IMR-90 (cell line): ENCODE measurements at places on chromosomes 7 and 10. TPM values are rescaled to one million over a fixed set of nuclear protein-coding genes. Genes with fewer than 3 reads are reported as not detected.

Gene FIGNL1
- polyA plus RNA-seq = 7.2 and 8.2 TPM in 2 replicates

Gene GATA3
- polyA plus RNA-seq = 0.11 and 0.21 TPM in 2 replicates

Gene BLNK
- polyA plus RNA-seq = not detected in 2 replicates

DNA sequence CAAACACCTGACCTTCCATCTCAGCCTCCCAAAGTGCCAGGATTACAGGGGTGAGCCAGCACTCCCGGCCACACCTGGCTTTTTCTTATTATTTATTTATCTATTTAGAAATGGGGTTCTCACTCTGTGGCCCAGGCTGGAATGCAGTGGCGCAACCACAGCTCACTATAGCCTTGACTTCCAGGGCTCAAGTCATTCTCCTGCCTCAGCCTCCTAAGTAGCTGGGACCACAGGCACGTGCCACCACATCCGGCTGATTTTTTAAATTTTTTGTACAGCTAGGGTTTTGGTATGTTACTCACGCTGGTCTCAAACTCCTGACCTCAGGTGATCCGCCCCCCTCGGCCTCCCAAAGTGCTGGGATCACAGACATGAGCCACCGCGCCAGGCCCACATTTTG lies 56.9 kb upstream of the MYL10 start:
- H3K27ac ChIP-seq = no peak overlapping the region
- H3K4me1 ChIP-seq = peaks cover 9% of the 10 kb centered on the region
- H3K36me3 ChIP-seq = no peaks in the 10 kb centered on the region
- H3K4me3 ChIP-seq = no peak overlapping the region
- H3K27me3 ChIP-seq = no peaks in the 10 kb centered on the region; the same call in 1 of the 2 replicates

Gene PVRIG
- polyA plus RNA-seq = not detected in 2 replicates

- H3K27ac ChIP-seq = no peak overlapping the region
- no peak overlapping the region for H3K4me3 ChIP-seq
- DNase-seq = no peak
Observed at GRCh38 chr10:130934293-130935127, 377.0 kb downstream of the TCERG1L start.

Gene MPP7
- polyA plus RNA-seq = 0.39 and 0.44 TPM in 2 replicates

- no peak overlapping the region for H3K4me3 ChIP-seq
- DNase-seq = no peak
- H3K4me1 ChIP-seq = no peaks in the 10 kb centered on the region
Observed at GRCh38 chr7:132789281-132789680, 213.0 kb upstream of the PLXNA4 start.

GRCh38 chr10:4650582-4650981 lies 175.4 kb upstream of the AKR1E2 start:
- H3K27ac ChIP-seq = peak overlapping the region; percentile 13; the same call in 1 of the 2 replicates
- no peak overlapping the region for H3K4me3 ChIP-seq
- H3K4me1 ChIP-seq = peaks cover 4% of the 10 kb centered on the region; the same call in 1 of the 2 replicates
- no peaks in the 10 kb centered on the region for H3K27me3 ChIP-seq
- peak; percentile 75 for DNase-seq
- no peaks in the 10 kb centered on the region for H3K36me3 ChIP-seq

DNA sequence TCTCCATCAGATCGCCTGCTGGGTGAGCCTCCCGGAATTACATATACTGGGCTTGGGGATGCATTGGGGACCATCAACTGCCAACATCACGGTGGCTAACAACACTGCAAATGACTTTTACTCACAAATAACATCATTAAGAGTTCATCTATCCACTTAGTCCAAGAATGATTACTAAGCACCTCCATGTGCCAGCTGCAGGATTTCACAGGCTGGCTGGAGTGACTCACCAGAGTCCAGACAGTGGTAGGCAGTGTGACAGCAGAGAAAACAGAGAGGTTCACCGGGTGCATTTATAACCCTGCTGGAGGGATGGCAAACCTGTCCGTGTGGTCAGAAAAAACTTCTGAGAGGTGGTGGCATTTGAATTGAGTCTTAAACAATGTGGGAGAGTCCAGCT lies 3.2 kb upstream of the IGFBP3 start:
- H3K4me1 ChIP-seq = peaks cover 10% of the 10 kb centered on the region; the same call in 1 of the 2 replicates
- no peak overlapping the region; the same call in 1 of the 2 replicates for H3K27ac ChIP-seq
- DNase-seq = peak; percentile 76
- no peaks in the 10 kb centered on the region for H3K36me3 ChIP-seq
- no peaks in the 10 kb centered on the region for H3K27me3 ChIP-seq

GRCh38 chr7:19016140-19016539 lies 101.3 kb downstream of the TWIST1 start:
- H3K36me3 ChIP-seq = no peaks in the 10 kb centered on the region
- H3K4me3 ChIP-seq = no peak overlapping the region
- H3K27ac ChIP-seq = no peak overlapping the region
- no peaks in the 10 kb centered on the region; the same call in 1 of the 2 replicates for H3K4me1 ChIP-seq

GRCh38 chr10:73785721-73786511 lies 510 bp downstream of the ZSWIM8 start:
- peaks cover 5% of the 10 kb centered on the region; the same call in 1 of the 2 replicates for H3K4me1 ChIP-seq
- H3K27ac ChIP-seq = peak overlapping the region; percentile 82
- H3K4me3 ChIP-seq = peak overlapping the region; percentile 57
- DNase-seq = peak; percentile 65
- peaks cover 20% of the 10 kb centered on the region for H3K36me3 ChIP-seq

GRCh38 chr10:34175121-34175520 lies 640.0 kb downstream of the PARD3 start:
- no peak overlapping the region for H3K4me3 ChIP-seq
- DNase-seq = no peak
- H3K27ac ChIP-seq = no peak overlapping the region
- H3K4me1 ChIP-seq = no peaks in the 10 kb centered on the region
- H3K27me3 ChIP-seq = no peaks in the 10 kb centered on the region
- H3K36me3 ChIP-seq = no peaks in the 10 kb centered on the region

Gene GDF2
- polyA plus RNA-seq = 0.04 TPM in 1 of 2 replicates, not detected in the other

DNA sequence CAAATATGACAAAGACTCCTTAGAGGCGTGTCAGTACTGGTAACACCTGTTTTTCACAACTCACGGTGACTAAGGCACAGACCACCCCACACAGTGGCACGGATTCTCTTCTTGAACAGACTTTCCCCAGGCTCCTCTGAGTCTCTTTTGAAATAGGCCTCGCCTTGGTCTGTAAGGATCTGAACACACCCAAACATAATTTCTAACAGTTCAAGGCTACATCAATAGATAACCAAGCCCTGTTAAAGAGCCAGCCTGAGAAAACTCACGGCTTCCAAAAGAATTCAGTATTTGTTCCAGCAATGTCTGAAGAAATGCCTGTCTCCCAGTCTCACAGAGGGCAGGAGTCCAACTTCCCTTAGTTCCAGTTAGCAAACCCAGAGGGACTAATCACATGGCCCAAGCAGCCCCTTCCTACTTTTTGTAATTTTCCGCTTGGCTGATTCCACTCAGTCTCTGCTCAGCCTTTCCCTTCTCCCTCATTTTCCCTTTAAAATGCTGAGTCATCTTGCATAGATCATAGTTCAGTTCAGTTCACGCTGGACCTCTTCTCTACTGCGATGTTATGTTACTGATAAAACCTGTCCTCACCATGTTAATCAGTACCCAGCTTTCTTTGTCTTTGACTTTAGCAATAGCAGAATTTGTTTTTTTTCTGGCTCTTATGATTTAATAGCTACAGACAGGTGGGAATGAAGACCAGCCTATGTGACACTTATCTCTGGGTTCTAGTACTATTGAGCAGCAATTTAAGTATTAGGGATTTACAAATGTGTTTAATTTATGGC lies 22.6 kb upstream of the AKR1C3 start:
- H3K27me3 ChIP-seq = no peaks in the 10 kb centered on the region
- no peaks in the 10 kb centered on the region for H3K36me3 ChIP-seq
- peak overlapping the region; percentile 43; the same call in 1 of the 2 replicates for H3K27ac ChIP-seq
- H3K4me1 ChIP-seq = no peaks in the 10 kb centered on the region; the same call in 1 of the 2 replicates

Gene METTL2B
- polyA plus RNA-seq = 14.1 and 18.0 TPM in 2 replicates

Gene CC2D2B
- polyA plus RNA-seq = not detected in 2 replicates

Gene GRM3
- polyA plus RNA-seq = not detected in 2 replicates

Gene RINT1
- polyA plus RNA-seq = 13.0 and 15.9 TPM in 2 replicates
